Stimulated activated CD8-positive, alpha-beta memory T cell treated with anti-CD3 and anti-CD28 coated beads, Interleukin-2, amount 100 ng/mL, for 1 hour (primary cell): ENCODE measurements at places on chromosomes 1 and 21.

- DNase-seq: no peak
Observed at GRCh38 chr1:67599085-67599484, 85.9 kb upstream of the GADD45A start.

DNA sequence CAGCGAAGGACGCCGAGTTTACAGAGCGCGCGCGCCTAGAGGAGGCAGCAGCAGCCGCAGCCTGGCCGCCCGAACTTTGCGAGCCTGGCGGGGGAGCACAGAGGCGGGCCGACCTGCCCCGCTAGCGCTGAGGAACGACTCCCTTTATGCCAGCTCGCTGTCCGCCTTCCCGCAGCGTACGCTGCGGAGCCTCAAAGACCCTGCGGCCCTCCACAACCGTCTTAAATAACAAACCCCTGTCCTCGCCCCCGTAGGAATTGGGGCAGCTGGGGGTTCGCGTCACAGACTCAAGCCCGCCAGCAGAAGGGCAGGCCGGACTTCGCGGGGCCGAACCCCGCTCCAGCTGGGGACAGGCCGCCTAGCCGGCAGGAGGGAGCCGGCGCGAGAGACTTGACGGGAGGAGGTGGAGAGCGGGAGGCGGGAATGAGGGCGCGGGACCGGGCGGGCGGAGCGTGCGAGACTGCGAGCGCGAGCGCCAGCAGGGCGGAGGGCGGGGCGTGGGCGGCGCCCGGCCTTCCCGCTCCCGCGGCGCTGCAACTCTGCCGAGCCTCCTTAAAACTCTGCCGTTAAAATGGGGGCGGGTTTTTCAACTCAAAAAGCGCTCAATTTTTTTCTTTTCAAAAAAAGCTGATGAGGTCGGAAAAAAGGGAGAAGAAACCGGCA lies 1.8 kb upstream of the CDKN2C start:
- peak; percentile 60 for DNase-seq

- no peak for DNase-seq
Observed at GRCh38 chr1:92277105-92277723, 21.6 kb downstream of the GLMN start.

- DNase-seq: no peak
Observed at GRCh38 chr1:4375812-4376211, 278.6 kb upstream of the AJAP1 start.

GRCh38 chr1:212119397-212119837 lies 83.9 kb downstream of the DTL start:
- no peak for DNase-seq

- no peak for DNase-seq
Observed at GRCh38 chr1:21307210-21307609, 16.9 kb upstream of the ECE1 start.

- DNase-seq: no peak
Observed at GRCh38 chr1:111629190-111629954, 9.8 kb downstream of the RAP1A start.

DNA sequence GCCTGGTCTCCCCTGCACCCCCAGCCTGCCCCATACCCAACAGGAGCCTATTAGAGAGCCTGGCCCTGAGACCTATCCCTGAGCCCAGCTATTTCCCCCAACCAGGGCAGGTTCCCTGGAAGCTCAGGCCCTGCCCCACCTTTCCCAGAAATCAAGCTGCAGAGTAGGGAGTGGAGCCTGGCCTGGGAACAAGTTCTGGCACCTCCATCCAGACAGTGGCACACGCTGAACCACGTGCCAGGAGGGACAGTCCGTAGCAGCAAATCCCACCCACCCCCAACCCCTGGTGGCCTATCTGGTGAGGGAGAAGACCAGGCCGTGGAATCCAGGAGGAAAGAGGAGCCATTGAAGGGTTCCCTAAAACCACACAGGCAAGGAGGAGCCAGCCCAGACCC lies 22.6 kb downstream of the TNNT2 start:
- no peak for DNase-seq

- DNase-seq: peak; percentile 39
Observed at GRCh38 chr1:224183591-224184312, 712 bp downstream of the DEGS1 start.

DNA sequence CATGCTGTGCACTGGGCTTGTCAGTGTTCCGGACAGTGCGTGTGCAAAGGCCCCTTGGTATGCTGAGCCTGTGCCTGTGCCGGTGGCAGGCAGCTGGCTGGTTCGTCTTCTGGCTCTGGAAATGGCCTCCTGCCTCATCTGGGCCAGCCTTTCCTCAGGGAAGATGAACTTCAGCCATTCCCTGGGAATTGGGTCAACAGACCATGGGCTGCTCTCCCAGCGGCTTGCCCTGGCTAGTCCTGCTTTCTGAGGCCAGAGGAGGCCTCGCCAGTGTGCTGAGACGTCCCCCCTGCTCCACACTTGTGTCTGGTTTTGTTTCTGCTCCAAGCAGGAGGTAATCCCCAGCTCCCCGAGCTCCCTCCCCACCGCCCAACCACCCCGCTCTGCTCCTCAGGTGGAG lies 32.6 kb upstream of the RD3 start:
- DNase-seq: no peak

GRCh38 chr1:70290218-70290617 lies 64.3 kb downstream of the ANKRD13C start:
- no peak for DNase-seq
